ENCODE measurements at places on chromosomes 12 and 14. TPM values are rescaled to one million over a fixed set of nuclear protein-coding genes. Genes with fewer than 3 reads are reported as not detected.

The CYP27B1 gene
- 0.09 TPM for polyA plus RNA-seq

The GSG1 gene
- polyA plus RNA-seq = not detected

The ZC2HC1C gene
- polyA plus RNA-seq = 3.1 TPM

The FITM1 gene
- 1.1 TPM for polyA plus RNA-seq

The TCL1A gene
- 4.9 TPM for polyA plus RNA-seq

The EVL gene
- 73.3 TPM for polyA plus RNA-seq

The PNMA1 gene
- 20.9 TPM for polyA plus RNA-seq

Data from IgD-negative memory B cell (primary cell).